ENCODE measurements at places on chromosomes 5 and 9. TPM values are rescaled to one million over a fixed set of nuclear protein-coding genes. Genes with fewer than 3 reads are reported as not detected.

The PCDHB15 gene
- 3.0 TPM for total RNA-seq

GRCh38 chr5:180070756-180071530 lies 616 bp downstream of the RNF130 start:
- no peak for DNase-seq

DNA sequence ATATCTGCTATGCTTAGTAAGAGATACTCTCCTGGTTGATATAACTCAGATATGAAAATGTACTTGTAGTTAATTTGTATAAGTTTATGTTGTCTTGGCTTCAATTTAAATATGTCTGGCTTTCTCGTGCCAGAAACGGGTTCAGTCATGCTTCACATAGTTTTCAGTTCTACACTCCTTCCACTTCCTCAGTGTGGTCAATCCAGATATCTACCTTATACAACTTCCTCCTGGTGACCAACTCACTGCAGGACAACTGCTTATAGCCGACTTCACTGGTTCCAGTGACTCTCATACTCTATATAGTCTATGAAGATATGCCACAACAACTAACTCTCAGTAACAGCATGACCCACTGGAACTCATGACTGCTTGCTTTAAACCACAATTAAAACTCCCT lies 690.4 kb downstream of the SLCO4C1 start:
- DNase-seq, result no peak

- no peak for DNase-seq
Measured at GRCh38 chr9:78245401-78245800, 9.5 kb downstream of the CEP78 start.

The PTGDS gene
- 3.8 TPM for total RNA-seq

DNA sequence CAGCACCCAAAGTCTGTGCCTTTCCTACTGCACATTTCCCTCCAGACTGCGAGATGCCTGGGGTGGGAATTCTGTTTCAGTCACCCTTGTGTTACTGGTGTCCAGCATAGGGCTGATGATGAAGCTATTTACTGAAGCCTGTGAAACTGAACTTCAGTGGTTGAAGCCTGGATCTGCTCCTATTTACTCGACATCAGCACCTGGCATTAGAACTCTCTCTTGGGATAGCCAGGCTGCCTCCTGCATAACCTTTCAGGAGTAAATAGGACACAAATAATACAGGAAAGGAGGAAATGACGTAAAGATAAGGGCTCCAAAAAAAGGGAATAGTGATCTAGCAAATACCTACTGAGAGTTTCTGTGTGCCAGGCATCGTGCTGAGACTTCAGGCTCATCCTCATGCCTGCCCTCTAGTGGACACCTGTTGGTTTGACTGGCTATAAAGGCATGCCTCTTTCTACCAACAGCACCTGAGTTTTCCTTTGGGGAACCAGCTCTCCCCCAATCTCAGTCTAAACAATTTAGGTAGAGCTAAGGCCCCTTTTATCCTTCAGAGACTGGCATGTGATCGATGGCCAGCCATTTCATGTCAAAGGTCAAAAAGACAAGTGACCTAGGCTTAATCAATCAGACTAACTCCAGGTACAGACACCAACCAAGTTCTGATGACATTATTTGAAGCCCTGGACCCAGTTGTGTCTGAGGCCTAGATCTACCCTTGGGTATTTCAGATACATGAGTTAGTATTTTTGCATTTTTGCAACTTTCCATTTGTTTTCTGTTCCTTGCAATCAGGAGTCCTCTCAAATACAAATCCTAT lies 192.1 kb upstream of the TRIM32 start:
- no peak for DNase-seq

- DNase-seq, result no peak
Measured at GRCh38 chr9:103889989-103890388, 204.1 kb upstream of the SMC2 start.
